ENCODE measurements at places on chromosomes 6 and 20.

- DNase-seq, result no peak
Observed at GRCh38 chr20:22583773-22584521, 425 bp downstream of the FOXA2 start.

DNA sequence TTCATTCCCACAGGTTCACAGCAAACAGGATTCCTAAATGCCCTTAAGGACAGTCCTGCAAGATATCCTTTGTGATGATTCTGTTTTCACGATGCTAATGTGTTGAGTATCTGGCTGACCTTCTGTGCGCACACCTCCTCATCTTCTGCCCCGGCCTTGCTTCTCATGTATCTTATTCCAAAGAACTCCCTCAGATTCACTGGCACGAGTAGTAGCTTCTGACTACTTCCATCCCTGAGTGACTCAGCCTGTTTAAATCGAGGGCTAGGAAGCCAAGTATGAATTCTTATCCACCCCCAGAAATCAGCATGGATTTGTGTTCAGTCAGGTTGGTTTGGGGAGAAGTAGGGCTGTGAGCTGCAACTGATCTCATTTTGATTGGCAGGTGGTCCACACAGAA is 190.2 kb upstream of the SNX9 start:
- no peak for DNase-seq

GRCh38 chr6:7249391-7249790 is 63.6 kb downstream of the SSR1 start:
- no peak for DNase-seq

GRCh38 chr6:112770308-112770707 is 423.2 kb downstream of the RFPL4B start:
- no peak for DNase-seq

GRCh38 chr6:16069222-16069621 is 59.7 kb upstream of the MYLIP start:
- DNase-seq, result no peak

- no peak for DNase-seq
Observed at GRCh38 chr20:38674092-38674764, 50.1 kb upstream of the SLC32A1 start.

GRCh38 chr6:138098306-138098705 is 8.9 kb downstream of the PERP start:
- no peak for DNase-seq

- DNase-seq, result no peak
Observed at GRCh38 chr6:108807928-108808327, 40.3 kb upstream of the ARMC2 start.

DNA sequence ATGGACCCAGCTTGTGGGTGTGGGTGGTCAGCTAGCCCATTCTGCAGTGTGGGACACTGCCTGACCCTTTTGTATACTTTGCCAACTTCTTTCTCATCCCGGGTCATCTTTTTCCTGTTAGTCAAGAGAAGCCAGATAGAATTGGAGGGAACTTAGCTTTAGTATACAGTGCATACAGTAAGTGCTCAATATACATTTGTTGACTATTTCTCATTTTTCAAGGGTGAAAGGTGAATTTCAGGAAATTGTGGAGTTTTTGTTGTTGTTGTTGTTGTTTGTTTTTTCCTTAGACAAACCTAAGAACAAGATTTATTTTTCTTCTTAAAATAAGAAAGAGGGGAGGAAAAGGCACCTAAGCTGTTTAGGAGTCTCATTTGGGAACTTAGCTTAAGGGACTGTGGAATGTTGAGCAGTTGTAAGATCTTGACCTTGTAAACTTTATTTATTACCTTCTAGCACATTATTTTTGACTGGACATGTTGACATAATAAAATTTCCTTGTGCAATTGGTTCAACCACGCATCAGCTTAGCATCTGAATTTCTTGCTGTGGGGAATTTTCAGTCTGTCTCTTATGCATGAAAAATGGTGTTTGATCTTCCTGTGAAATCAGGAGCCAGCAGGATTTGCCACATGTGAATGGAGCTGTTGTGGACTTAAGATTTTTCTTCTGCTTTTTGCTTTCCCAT is 113.6 kb downstream of the ARID1B start:
- DNase-seq, result no peak

GRCh38 chr6:156808287-156808686 is 31.1 kb downstream of the ARID1B start:
- DNase-seq, result peak; percentile 69

- DNase-seq, result no peak
Observed at GRCh38 chr20:56299362-56299761, 50.8 kb downstream of the MC3R start.

GRCh38 chr6:132084811-132085509 is 133.8 kb upstream of the CCN2 start:
- DNase-seq, result no peak

- DNase-seq, result no peak
Observed at GRCh38 chr6:18412068-18412467, 24.9 kb downstream of the RNF144B start.

DNA sequence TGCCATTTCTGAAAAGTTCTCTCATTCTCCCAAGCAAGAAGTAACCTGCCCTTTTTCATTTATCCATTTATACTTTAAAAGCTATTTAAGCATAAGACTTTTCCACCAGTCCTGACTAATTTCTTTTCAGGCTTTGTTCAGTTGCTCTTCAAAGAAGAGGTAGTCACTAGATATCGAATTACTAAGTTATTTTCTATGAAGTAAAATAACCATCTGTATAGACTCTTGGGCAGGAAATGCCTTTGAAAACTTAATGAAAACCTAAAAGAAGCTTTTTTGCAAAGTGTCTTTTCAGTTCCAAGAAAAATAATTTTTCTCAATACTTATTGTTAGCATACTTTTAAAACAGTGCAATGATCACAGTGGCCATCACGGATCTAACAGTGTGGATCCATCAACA is 31.3 kb upstream of the LAMP5 start:
- no peak for DNase-seq

All from NCI-H2107 (cell line).